Activated CD8-positive, alpha-beta memory T cell treated with anti-CD3 and anti-CD28 coated beads for 1 hour (primary cell): ENCODE measurements at places on chromosomes 1 and 21.

DNA sequence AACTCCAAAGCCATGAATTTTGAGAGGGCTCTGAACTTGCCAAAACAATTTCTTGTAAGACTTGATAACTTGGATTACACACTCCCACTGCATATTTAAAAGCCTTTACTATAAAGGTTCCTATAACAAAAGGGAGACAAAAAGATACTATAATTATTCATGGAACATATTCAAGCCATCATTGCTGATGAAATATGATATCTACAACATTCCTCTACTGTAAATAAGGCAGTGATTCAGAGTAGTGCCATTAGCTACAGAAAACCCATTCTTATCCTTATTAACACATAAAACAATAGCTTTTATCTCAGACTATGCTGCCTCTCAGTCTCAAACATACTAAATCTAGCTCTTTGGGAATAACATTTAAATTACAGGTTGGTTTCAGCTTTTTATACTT, 675.5 kb upstream of the CXADR start:
- no peak for DNase-seq

GRCh38 chr1:176745945-176746344, 283.0 kb downstream of the PAPPA2 start:
- no peak for DNase-seq

- no peak for DNase-seq
Observed at GRCh38 chr1:159925719-159926078, 392 bp upstream of the TAGLN2 start.

DNA sequence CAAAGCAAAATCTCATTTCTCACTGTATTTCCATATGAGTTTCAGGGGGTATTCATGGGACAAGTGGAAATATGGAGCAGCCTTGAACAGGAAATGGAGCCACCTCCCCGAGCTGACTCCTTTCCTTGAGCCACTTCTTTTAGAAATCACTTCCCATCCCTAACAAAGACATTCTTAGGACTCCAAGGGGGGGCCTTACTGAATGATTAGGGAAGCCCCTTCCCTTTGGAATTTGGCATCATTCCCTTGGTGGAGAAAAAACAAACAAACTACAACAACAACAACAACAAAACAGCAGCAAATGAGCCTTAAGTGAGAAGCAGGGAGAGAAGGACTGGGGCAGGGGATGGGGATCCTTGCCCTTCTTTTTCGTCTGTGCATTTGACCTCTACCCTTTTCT, 278.3 kb downstream of the ZNF648 start:
- no peak for DNase-seq

DNA sequence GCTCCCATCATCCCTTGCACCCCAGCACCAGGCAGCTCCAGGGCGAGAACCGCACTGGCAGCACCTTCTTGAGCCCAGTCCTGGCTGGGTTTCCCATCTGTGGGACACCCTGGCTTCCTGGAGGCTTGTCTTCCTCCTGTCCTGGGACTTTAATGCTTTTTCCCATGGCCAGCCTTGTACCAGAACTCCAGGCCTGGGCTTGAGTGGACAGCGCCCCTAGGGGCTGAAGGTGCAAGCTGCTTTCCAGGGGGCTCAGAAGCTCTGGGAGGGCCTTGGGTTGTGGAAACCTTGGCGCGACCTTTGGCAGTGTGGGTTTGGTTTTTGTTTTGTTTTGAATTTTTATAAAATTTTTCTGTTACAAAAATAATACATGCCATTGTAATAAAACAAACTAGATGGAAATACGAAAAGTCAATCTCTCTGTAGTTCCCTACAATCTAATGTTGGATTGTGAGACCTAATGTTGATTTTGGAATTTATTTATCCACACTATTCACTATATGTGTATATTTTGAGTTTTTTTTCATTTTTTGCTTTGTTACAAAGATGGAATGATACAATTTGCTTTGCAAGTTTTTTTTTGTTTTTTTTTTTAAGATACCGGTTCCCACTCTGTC, 33.8 kb upstream of the RPL11 start:
- DNase-seq = no peak

DNA sequence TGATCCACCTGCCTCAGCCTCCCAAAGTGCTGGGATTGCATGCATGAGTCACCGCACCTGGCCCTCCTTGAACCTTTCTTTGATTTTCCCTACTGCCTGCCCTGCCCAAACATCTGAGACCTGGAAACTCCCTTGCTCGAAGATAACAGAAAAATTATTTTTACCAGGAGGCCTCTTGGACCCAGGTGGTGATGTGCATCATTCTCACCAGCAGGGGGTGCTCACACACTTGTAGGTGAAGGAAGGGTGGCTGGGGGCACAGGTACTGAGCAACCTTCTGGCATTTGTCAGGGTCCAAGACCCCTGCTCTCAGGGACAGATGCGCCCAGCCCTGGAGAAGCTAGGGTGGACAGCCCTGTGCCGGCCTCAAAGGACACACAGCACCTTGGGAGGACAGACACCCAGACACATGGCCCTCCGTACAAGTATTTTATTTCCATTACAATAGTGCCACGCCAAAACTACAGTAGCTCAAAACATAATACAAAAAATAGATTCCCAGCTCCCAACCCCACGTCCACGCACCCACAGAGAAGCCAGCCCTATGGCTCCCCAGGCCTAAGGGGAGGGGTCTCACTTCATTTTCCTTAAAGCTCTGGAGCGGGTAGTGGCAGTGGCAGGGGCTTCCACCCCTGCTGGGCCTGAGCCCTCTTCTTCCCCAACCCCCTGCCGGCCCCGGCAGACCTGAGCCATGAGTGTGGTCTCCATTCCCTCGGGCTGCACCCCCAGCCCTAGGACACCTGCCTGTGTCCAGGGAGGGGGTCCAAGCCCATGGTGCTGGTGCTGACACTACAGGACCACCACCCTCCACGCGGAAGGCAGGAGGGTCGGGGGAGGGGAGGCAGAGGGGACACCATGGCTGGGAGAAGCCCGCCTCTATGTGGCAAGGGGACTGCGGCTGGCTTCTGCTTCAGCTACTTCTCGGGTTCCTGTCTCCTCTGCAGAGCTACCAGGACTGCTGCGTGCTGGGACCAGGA, 40.4 kb upstream of the EIF4G3 start:
- DNase-seq = peak; percentile 24
